AG09319 (cell line): ENCODE measurements at places on chromosomes 7 and 10.

GRCh38 chr10:35011771-35012191 is 78.4 kb downstream of the CUL2 start:
- no peak for DNase-seq

- no peak for DNase-seq
Measured at GRCh38 chr7:836429-836828, 4.2 kb downstream of the SUN1 start.

GRCh38 chr10:73076360-73077183 is 20.1 kb downstream of the P4HA1 start:
- no peak for DNase-seq

DNA sequence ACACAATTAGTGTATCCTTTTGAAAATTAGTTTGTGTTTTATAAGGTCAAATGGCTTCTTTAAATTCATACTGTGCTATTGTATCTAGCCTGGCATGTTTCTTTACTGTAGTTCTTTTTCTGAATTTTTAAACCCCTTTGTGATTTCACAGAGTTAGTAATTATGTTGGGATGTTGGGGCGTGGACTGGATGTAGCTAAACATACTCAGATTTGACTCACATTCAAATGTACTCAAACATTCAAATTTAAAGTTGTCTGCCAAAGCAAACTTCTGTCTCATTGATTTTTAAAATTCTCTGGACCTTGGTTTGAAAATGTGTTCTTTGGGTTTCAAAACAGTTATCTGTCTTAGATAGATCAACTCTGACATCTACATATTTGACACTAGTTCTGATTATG is 7.2 kb upstream of the NRP1 start:
- no peak for DNase-seq

- DNase-seq = peak; percentile 30
Measured at GRCh38 chr7:107939573-107940489, 48.8 kb downstream of the DLD start.

GRCh38 chr7:2715341-2716231 is 27.6 kb downstream of the AMZ1 start:
- DNase-seq = no peak

DNA sequence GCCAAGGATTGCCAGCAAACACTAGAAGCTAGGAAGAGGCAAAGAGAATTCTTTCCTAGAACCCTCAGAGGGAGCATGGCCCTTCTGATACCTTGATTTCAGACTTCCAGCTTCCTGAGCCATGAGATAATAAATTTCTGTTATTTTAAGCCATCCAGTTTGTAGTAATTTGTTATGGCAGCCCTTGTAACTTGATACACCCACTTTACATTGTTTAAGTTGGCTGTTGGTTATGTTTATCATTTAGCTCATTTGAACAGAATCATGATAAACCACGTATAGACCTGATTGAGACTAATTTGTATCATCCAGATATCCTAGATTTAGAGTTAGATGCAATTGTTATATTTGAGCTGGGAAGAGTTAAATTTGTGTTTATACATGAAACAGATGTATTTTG is 9.4 kb upstream of the TES start:
- no peak for DNase-seq

DNA sequence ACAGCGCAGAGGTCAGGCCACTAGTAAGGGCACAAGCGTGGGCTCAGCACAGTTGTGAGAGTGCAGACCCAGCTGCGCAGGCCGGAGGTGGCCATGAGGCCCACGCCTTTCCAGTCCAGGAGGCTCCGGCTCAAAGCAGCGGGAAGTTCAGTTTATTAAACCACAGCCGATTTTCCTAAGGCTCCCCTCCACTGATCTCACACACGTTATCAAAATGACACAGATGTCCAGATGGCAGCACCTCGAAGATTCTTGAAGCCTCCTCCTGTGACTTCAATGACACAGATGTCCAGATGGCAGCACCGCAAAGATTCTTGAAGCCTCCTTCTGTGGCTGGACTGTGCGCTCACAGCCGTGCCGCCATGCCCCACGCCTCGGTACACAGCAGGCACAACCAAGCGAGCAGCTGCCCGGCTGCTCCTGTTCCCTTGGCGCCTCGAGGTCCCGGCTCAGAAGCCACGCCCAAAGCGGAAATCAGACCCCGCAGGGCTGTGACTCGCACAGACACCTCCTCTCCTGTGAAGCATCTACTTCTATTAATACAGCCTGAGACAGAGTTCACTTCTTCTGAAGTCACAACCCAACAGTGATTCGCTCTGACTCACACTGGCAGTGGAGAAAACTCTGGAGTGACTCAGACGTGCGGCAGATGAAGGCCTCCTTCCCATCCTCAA is 122.7 kb downstream of the MAD1L1 start:
- DNase-seq = peak; percentile 42

- DNase-seq = no peak
Measured at GRCh38 chr10:35612385-35613106, 7.4 kb downstream of the GJD4 start.

DNA sequence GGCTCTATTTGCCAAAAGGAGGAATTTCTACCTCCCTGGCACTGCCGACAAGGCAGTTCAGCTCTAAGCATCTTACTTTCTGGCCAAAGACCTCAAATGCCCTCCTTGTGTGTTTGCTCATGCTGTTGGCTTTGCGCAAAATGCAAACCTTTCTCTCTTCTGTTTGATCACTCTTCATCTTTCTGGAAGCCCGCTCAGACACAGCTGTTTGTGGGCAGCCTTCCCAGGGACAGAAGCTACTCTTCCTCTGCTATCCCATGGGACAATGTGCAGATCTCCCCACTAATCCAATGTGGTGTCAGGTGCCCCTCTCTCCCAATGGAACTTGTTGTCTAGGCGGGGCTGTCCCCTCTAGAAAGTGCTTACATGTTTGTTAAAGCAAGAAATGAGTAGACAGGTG is 278.7 kb downstream of the CCSER2 start:
- DNase-seq = no peak

- peak; percentile 48 for DNase-seq
Measured at GRCh38 chr7:78134256-78134655, 335.7 kb downstream of the PHTF2 start.

DNA sequence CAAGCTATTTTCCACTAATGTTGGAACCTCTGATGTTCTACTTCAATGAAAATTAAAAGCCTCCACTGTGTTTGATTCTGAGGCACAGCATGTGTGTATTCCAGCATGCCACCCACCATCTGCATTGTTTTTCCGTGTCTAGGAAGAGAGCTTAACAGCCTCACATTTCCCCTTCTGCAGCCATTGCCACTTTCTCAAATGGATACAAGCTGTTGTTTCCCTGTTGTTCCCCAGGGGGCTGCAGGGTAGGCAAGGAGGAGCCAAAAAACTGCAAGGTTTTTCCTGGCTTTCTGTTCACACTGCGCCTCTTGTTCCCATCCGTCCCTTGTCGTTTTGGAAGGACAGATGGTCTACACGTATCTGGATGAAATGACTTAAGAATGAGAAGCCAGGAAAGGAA is 72.3 kb upstream of the DNAJB12 start:
- DNase-seq = no peak
